Cardiac septum (tissue), 1 donor: ENCODE measurements at places on chromosomes 3 and 15. TPM values are rescaled to one million over a fixed set of nuclear protein-coding genes. Genes with fewer than 3 reads are reported as not detected.

The TMEM266 gene
- total RNA-seq = not detected

The SI gene
- not detected for total RNA-seq

The MTFMT gene
- 18.4 TPM for total RNA-seq

The KBTBD8 gene
- total RNA-seq = 2.9 TPM

The KCNMB3 gene
- total RNA-seq = 1.9 TPM

The CD96 gene
- total RNA-seq = 0.57 TPM

The MOBP gene
- 0.08 TPM for total RNA-seq

The CCR4 gene
- not detected for total RNA-seq

The CPA3 gene
- 1.9 TPM for total RNA-seq

DNA sequence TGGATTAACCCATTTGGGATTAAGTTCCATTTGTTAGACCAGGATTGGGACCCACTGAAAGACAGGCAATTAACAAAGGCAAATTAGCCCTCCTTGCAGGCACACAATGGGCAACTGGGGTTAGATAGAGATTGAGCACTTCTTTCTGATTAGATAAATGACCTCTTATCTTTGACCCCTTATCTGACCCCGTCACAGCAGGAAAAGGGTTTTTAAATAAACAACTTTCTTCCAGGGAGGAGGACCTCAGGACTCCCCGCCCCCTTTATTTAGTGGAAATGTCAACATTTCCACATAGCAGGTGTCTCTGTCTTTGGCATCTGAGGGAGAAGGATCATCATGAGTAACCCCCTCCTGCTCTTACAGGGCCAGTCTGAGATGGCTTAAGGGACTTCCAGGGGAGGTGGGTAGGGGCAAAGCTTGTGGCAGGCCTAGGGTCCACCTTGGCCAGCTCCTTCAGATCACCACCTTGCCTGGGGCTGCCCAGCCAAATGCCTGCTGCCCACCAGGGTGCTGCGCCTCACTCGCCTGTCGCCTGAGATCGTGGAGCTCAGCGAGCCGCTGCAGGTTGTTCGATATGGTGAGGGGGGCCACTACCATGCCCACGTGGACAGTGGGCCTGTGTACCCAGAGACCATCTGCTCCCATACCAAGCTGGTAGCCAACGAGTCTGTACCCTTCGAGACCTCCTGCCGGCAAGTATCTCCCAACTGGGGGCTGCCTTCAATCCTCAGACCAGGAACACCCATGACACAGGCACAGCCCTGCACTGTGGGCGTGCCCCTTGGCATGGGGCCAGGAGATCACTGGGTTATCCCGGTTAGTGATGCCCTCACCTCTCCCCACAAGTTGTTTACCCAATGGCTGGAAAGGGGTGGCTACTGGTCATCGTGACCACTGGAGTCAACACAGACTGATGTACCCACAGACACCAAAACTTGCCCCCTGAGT, 2.6 kb upstream of the WDR6 start:
- no peak for DNase-seq

DNA sequence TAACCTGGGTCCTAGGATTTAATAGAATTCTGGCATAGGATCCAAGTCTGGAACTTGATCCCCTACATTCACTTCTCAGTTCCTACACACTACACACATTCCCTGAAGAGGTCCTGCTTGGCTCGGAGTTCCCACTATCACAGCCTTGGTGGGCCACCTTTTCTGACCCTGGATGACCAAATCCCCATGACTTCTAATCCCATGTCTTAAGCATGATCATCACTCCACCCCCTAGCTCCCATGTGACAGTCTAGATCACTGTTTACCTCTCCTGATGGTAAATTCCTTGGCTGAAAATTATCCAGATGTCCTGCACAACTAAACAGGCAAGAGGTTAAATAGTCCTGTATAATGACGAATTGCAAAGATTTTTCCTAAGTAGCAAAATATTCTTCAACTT, 40.3 kb downstream of the DUT start:
- DNase-seq = no peak

DNA sequence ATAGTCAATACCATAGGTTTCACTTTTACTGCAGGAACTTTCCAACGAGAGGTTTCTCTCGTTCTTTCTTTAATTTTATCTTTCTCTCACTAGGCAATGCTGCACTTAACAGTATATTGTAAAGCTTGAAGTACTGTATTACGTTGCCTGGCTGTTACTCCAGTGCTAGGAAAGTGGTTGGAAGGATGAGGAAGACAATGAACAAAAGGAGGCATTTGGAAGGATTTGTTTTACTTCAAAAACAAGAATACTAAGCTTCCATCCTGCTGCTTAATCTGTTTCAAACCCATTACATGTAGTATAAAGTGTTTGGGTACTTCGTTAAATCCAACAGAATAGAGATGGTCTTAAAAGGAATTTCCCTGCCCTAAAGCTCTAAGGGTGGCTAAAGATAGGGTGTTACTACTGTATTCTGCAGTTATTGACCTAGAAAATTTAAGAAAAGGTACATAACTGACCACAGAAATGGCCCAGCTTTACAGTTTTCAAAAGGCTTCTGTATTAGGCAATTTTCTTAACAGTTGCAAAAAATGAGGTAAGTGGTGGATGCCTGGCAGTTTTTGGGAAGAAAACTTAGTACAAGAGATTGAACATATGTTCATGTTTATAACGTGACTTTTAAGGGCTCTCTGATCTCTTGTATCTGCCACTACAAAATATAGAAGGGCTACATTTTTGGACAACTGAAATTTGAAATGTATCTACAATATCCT, 785 bp upstream of the IFT57 start:
- DNase-seq = no peak

DNA sequence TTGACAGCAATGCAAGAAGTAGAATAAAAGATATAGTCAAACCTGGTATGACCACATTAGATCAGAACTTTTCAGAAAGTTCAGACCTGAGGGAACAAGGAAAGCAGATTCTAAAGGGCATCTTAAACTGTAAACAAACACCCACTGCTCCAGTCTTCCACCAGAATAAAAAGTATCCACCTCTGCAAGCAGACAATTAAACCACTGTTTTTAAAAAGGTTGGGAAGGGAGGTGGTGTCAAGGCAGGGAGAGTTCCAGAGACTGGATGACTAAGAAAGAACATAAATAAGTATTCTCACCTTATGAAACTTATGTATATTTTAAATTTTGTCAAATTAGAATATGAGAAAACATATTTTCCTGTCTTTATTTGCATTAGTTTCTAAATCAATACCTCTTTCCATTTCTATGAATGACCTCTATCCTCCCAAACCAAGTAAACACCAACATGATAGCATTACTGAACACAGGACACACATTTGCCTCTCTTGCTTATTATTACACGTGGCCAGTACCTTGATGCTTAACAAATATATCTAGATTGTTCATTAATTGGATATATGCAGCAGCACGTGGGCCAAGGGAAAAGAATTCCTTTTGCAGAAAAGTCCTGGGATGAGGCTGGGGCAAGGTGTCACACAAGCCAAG, 31.6 kb downstream of the PIK3CB start:
- DNase-seq = no peak

GRCh38 chr3:114214542-114215341, 22.6 kb downstream of the ZNF80 start:
- DNase-seq = no peak

DNA sequence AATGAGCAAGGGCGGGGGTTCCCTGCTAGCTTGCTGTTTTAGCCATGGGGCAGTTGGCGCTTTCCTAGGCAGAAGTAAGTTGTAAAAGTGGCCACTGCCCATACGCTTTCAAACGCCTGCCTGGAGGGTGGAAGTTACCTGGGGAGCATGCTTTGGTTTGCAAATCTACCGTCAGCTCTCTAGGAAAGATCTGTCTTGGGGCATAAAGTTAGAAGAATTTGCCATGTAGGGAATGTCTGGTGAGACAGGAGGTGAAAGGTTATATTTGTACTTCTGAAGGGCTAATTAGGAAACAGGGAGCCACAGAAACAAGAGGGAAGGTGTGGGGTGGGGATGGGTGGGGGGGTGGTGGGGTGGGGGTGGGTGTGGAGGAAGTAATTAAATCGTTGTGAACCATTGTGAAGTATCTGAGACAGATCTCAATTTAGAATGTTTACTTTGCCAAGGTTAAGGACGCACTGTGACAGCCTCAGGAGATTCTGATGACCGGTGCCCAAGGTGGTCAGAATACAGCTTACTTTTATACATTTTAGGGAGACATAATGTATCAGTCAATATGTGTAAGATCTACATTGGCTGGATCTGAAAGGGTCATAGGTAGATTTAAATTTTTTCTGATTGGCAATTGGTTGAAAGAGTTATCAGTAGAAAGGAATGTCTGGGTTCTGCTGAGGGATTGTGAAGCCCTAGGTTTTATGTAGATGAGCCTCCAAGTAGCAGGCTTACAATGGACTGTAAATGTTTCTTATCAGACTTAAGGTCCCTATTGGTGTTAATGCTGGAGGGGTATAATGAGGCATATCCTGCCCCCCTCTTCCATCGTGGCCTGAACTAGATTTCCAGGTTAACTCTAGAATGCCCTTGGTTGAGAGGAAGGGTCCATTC, 62.0 kb upstream of the GCNT3 start:
- DNase-seq = no peak

GRCh38 chr3:129038121-129038855, 22.3 kb upstream of the GP9 start:
- DNase-seq = peak; percentile 20

DNA sequence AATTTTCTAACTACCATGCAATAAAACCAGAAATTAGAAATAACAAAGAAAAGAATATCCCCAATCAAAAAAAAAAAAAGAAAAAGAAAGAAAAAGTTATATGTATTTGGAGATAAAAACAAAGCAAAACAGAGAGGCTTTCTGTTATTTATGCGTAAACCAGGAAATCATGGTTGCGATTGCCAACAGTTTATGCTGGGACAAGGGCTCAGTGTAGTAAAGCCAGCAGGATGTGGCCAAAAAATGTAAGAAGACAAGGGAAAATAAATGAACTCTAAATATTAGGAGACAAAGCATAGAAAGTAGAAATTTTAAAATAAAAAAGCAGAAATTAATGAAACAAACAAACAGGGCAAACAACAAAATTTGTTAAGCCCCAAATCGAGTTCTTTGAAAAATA, 27.2 kb upstream of the GOLGA8J start:
- DNase-seq = no peak

DNA sequence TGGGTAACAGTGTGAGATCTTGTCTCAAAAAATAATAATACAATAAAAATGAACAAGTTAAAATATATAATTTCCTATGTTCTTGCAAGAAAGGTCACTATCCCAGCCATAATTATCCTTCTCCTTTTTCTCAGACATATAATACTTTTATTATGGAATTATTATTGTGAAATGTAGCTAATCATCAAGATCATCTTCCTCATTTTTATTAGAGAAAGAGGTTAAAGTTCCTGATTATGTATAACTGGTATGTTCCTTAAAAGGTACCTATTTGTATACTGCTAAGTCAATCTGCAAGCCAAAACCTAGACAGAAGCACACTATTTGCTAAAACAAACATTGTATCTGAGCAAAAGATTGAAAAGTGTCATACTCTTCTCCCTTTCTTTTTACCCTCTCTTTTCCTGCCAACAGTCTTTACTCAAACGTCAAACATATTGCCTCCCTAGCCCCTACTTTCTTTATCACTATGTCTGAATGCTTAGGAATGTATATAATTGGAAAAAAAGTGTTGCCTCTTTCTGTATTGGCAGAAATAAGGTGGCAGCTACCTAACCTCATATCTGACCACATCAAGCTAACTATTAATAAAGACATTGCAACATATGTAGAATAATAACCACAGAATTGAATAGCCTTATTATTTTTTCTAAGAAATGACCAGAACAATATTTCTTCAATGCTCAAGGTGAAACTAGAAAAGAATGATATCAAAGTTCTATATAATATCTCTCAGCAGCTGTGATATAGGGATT, 18.5 kb downstream of the SEC11A start:
- DNase-seq = no peak

- no peak for DNase-seq
These were observed 15.1 kb downstream of the GMNC start for GRCh38 chr3:190847436-190847835.

GRCh38 chr3:15844889-15845288, 47.1 kb upstream of the ANKRD28 start:
- no peak for DNase-seq

- no peak for DNase-seq
These were observed 10.6 kb upstream of the STT3B start for GRCh38 chr3:31522152-31522551.

GRCh38 chr3:159123877-159124276, 322.0 kb downstream of the MFSD1 start:
- no peak for DNase-seq

GRCh38 chr3:128247666-128248409, 94.6 kb downstream of the EEFSEC start:
- DNase-seq = no peak

DNA sequence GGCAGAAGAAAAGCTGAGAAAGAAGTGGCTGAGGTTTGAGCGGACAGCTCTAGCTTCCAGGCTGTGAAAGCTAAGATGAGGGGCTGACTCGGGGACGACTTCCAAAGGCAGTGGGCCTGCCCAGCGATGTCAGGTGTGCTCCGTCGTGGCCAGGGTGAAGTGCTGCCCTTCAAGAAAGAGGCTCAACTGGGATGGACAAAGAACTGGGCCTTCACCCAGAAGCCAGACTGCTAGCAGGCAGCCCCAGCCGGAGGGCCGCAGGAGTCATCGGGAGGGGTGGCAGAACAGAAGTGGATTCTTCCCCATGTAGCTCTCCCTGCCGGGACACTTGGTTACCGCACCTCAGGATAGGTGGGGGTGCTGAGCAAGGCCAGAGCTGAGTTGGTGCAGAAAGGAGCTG, 13.1 kb upstream of the SEC13 start:
- no peak for DNase-seq

DNA sequence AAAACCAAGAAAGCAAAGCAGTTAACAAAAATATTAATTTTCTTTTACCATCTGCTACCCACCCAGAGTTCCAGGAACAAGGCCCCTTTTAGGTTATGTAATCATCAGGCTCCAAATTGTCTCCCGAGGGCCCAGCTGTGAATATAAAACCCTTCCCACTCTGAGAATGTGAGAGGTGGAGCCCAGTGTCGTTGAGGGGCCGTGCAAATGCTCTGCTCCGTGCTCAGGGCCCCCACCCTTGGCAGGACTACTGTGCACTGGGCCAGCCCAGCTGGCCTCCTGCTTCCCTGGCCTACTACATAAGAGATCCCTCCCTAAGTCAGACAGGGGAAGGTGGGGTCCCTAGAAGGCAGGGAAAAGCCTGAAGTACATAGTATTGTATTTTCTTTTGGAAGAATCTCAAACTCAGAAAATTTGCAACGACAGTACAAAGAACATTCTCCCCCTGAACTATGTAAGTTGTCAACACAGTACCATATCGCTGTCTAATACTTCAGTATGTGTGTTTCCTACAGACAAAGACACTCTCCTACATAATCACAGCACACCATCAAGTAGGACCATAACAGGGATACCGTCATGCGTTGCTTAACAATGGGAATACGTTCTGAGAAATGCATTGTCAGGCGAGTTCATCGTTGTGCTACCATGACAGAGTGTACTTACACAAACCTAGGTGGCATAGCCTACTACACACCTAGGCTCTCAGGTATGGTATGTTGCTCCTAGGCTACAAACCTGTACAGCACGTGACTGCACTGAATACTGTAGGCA, 4.4 kb upstream of the CLEC3B start:
- peak; percentile 83 for DNase-seq

DNA sequence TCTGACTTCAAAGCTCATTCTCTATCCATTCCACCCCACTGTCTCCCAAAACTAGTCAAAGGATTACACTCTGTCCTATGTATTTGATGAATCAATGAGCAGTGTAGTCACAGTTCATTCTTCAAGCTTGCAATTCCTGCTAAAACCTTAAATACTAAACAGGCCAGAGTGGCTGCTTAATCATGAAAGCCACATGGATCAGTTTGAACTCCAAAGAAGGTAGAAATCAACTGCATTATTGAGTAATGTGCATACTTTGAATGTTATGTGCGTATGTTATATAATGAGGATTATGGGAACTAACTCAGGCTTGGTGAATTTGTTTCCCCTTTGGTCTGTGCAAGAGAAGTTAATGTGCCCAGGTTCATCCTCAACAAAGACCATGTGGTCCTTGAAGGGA, 45.4 kb downstream of the PRICKLE2 start:
- DNase-seq = no peak
